ENCODE measurements at places on chromosomes 3 and 15.

DNA sequence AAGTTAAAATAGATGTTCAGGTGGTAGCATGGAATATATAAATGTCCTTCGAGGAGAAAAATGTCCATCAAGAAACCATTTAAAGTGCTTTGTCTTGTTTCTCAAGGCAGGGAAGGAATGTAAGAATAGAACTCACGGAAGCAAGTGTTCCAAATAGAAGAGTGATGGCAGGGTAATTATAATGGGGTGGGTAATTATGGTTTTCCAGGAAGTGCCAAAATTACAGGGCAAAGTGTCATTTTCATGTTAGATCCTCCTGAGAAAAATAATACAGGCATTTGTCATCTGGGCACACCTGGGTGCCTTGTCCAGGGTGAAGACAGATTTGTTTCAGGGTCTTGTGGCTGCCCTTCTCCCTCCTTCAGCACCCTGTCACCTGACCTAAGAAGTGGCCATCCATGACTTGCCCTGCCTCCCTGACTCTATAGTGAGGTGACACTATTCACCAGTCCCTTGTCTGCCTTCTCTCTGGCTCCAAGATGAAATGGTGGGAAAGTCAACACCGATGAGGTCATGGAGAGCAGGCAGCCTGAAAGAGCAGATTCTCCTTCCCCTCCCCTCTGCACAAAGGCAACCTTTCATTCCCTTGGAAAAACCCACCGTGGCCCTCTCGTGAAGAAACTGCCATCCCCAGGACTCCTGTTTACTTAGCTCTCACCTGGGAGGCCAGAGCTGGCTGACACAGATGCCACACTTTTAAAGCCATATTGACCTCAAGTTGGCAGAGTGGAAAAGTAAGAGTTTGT, 45.1 kb upstream of the AMOTL2 start:
- DNase-seq: no peak

- DNase-seq: no peak
Observed at GRCh38 chr15:76464247-76464646, 127.7 kb downstream of the ISL2 start.

- DNase-seq: no peak
Observed at GRCh38 chr3:56835650-56836227, 34.0 kb upstream of the ARHGEF3 start.

DNA sequence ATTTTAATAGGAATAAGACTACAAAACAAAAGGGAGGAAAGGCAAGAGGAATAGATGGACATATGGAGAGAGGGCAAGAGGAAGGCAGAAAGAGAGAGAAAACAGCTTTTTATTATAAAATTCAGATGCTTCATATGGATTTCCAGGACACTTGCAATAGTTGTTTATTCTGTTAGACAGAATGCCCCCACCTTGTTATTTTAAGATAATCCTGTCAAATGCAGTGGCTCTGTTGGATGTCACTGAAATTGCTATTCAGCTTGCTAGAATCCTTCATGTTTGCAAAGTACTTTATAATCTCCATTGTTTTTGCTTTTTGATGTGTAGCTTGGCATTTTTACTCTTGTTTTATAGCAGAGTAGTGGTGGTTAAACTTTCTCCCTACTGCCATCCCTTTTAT, 432.4 kb upstream of the AZI2 start:
- DNase-seq: no peak
